K562 (cell line): ENCODE measurements at places on chromosomes 11 and 22.

DNA sequence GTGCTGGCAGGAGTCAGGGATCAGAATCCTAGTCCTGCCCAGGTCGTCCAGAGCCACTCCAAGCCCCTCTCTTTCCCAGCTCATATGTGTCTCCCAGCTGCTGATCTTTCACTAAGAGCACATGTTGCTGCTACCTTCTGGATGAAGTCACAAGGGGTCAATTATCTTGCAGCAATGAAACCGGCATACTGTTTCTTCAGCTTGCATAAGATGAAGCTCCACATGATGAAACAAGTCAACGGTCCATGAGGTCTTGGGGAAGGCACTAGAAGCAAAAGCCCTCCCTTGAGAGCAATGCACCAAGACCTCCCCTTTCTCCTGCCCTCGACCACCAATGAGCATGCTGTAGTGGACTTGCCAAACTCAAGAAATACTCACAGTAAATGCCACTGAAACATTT is 148.9 kb downstream of the TENM4 start:
- no peak for DNase-seq
- no peaks in the 10 kb centered on the region for H3K36me3 ChIP-seq
- no peak overlapping the region for H3K27ac ChIP-seq
- H3K4me3 ChIP-seq = no peak overlapping the region
- no peaks in the 10 kb centered on the region for H3K4me1 ChIP-seq

DNA sequence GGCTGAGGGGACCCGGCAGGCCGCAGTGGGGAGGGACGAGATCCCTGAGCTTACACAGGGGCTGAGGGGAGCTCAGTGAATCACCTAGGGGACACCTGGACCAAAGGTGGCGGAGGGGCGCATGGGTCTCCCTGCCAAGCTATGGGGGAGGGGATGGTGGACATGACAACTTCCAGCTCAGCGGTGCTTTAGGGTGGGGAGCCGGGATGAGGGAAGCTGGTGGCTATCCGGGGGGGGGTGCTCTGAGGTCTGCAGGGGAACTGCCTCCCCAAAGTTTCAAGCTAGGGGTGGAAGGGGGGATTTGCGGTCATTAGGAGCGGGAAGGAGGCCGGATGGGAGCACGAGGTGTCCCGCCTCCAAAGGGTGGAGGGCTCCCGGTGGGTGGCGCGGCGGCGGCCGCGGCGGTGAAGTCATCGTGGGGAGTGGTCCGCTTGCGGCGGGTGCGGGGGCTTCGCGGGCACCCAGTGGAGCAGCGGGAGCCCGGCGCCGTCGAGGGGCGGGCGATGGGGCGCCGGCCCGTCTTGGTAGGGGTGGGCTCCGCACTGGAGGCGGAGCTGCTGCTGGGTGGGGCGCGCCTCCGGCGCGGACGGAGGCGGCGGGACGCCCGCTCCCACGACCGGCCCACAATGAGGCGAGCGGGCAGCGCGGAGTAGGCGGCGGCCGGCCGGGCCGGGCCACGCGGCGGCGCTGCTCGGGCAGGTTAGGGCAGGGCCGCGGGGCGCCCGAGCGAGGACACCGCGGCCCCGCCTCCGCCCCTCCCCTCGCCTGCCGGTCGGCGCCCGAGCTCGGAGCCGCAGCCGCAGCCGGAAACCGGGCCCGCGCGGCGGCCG is at the start of gene MICALL1:
MICALL1 (plus strand) TSS at position 764 of the 830 bp plus-strand sequence. CDS start 126 bp downstream, outside the sequence.
- H3K27ac ChIP-seq = peak within 1 kb of the TSS; percentile 86
- peaks cover 20% of the 10 kb centered on the region; the same call in 2 of the 3 replicates for H3K4me1 ChIP-seq
- no peaks in the 10 kb centered on the region; the same call in 2 of the 3 replicates for H3K36me3 ChIP-seq
- no peaks in the 10 kb centered on the region for H3K27me3 ChIP-seq
- peak; percentile 88 for DNase-seq

DNA sequence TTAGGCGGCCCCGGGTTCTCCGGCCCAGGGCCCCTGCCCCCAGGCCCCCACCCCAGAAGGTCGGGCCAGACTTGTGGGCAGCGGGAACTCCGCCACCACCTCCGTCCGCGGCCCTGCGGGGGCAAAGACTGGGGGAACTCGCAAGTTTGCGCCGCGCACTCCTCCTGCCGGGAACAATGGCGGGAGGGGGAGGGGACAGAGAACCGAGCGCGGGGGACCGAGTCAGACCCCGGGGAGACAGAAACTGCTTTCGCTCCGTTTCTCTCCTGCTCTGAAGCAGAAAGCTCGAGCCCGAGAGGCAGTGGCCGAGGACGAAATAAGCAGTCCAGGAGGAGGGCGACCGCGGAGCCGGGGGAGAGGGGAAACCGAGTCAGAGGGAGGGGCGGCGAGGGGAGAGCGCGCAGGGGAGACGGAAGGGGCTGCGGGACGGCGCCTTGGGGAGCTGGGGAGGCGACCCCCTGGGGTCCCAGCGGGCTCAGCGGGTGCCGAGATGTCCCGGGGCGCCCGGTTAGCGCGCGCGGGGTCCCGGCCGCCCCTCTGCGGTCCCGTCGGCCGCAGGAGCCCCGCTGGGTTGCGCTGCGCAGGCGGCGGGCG is 555 bp downstream of the TP53I11 start:
- H3K4me3 ChIP-seq = peak overlapping the region; percentile 16
- no peaks in the 10 kb centered on the region for H3K36me3 ChIP-seq
- peaks cover 22% of the 10 kb centered on the region for H3K4me1 ChIP-seq
- H3K27ac ChIP-seq = no peak overlapping the region
- no peak for DNase-seq

GRCh38 chr11:46296059-46296527 is 18.6 kb downstream of the CREB3L1 start:
- H3K4me3 ChIP-seq = peak overlapping the region; percentile 48
- H3K4me1 ChIP-seq = peaks cover 28% of the 10 kb centered on the region
- DNase-seq = no peak
- no peaks in the 10 kb centered on the region for H3K27me3 ChIP-seq
- peak overlapping the region; percentile 85 for H3K27ac ChIP-seq
- H3K36me3 ChIP-seq = peaks cover 12% of the 10 kb centered on the region; the same call in 2 of the 3 replicates

GRCh38 chr11:122140500-122140899 is 24.5 kb upstream of the BLID start:
- no peaks in the 10 kb centered on the region for H3K27me3 ChIP-seq
- no peak overlapping the region for H3K27ac ChIP-seq
- H3K4me1 ChIP-seq = no peaks in the 10 kb centered on the region
- no peaks in the 10 kb centered on the region for H3K36me3 ChIP-seq
